HuH-7 (cell line): ENCODE measurements at places on chromosomes 5 and 9.

- DNase-seq: no peak
These were observed 36.9 kb downstream of the FEM1C start for GRCh38 chr5:115507681-115508080.

GRCh38 chr5:173858670-173859407 is 29.3 kb upstream of the CPEB4 start:
- no peak for DNase-seq

DNA sequence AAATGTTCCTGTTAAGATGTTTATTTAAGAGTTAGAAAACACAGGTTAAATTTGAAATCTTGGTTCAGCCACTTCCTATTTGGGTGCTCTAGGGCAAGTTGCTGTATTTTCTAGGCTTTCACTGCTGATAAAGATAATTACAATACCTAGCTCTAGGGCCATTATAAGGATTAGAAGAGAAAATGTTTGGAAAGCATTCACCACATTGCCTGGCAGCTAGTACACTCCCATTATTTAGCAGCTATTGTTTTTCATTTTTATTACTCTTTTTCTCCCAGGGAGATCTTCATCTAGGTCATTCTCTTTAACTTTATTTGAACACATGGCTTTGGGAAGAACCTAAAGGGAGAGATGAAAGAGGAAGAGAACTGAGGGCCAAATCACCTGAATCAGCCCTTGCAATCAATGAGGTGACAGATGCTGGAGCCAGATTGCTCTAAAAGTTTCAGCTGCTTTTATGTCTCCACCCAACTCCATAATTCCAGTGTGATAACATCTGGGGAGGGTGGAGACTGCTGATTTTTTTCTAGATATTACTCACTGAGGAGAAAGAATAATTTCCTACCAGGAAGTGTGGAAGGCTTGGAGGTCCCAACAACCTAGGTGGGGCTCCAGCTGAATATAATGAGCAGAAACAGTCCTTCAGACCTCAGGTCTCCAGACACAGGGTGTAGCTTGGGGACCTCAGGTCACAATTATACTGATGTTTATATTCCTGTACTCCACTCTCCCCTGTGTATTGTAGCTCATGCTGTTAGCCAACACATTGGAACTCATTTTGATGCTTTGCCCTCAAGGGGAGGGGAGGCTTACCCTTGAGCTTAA is 640.0 kb downstream of the RAB3C start:
- DNase-seq: no peak

DNA sequence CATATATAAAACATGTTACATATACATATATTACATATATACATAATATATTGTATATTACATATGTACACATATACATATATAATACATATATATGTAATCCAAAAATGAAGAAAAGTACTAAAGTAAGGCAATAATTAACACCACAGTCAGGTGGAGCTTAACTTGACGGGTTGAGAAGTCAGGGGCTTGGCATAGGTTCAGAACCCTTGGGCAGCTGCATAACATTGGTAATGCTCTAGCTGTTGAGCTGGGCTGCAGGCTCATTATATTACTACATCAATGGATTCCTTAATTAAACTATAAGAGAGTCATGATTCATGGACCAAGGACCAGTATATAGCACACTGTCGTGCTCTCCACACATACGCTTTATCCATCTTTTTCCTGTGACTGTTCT is 435.2 kb upstream of the ADAMTS16 start:
- DNase-seq: no peak

DNA sequence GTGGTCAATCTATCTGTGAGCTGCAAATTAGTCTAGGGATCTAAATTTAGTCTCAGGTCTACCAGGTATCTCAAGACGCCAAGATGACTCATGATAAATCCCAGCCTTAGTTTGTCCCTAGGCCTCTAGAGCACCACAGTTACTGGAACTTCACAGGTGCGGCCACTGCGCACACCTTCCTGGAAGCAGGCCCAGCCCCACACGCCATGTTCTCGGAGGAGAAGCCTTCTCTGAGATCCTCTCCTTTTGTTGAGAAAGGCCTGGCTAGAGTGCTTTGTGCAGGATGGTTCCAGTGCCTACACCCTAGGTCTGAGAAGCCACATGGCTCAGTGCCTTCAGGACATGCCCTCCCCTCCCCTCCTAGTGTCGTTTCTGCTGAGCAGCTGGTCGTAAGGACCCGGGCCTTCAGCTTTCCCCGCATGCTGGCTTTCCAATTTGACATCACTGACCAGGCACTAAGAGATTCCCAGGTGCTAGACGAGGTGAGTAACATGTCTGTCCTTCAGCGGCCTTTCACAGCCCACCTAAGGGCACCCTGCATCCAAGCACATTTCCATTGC is 51.9 kb downstream of the IPPK start:
- no peak for DNase-seq

DNA sequence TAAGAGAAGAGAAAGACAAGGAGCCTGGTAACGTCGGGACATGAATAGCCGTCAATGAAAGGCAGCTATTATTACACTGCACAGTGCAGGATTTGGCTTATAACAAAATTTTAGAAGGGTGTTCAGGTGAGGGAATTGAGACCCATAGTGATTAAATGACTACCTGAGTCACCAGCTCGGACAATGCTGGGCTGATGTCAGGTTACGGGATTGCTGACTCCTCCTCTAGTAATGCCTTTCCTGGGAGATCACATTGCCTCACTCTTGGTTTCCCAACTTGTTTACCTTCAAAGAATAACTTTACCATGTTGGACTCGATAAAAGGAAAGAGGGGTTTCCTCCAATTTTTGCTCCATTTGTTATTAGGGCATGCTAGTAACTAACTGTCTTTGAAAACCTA is 132.6 kb downstream of the GHR start:
- peak; percentile 48 for DNase-seq

DNA sequence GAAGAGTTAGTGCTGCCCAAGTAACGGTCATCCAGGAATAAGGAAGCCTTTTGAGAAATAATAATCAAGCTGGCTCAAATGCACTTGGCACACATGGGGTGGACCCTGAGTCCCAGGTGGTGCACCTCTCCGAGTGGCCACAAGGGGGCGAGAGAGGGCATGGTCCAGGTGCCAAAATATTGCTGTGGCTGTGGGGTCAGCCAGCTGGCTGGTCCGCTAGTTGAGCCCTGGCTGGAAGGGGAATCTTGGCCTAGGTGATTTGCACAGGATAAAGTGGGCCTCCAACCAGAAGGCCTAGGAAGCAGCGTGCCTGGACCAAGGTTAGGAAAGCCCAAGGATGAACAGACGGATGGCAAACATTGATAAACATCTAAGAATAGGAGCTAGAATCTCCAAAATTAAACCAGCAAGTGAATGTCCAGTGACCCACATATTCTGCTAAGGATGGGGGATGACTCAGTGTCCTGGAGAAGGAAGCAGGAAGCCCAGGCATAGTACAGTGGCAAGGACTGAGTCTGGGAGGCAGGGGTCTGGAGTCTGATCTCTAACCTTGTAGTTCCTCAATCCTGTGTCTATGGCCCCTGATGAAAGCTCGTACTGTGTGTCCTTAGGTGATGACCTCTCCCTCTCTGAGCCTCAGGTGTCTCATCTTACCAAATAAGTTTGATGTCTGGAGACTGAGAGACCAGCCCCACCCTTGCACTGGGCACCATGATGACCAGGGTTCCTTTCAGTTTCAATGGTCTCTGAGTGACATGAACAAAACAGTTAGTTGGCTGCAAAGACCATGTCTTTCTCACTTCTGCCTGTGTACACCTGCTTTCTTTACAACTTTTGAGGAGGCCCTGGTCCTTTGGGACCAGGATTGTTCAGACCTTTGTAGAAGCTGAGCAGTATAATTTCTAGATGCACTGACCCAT is 19.2 kb upstream of the SHB start:
- peak; percentile 67 for DNase-seq

DNA sequence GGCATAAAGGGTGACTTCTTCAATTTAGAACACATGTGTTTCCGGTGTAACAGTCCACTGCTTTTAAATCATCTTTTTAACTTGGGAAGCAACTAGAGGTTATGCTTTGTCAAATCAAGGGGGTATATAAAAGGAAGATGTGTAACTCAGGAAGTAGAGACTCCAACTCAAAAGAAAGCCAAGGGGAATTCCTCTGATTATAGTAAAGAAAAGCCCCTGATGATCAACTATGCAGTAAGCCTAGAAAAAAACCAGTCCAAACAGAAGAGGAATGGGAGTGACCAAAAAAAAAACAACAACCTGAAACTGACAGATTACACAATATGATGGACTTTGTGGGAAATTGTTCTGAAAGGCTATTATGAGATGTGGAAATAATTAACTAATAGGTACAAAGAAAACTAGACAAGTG is 90.3 kb downstream of the AK8 start:
- no peak for DNase-seq

DNA sequence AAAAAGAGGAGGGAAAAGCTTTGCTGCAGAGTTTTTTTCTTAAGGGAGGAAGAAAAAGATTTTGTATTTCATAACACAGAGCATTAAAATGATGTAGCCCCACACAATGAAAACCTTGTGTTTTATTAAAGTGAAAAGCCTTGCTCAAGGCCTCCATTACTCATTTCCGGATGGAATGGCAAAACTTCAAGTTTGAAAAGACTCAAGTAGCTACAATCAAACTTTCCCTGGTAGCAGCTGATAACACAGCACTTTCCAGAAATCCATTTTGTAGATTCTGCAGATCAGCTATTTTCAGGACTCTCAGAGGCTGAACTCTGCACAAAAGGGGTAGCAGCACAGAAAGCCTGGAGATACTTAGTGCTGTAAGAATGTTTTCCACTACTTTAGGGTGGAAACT is 374.8 kb downstream of the NFIB start:
- no peak for DNase-seq

GRCh38 chr9:31839273-31839672 is 545.2 kb upstream of the ACO1 start:
- no peak for DNase-seq

DNA sequence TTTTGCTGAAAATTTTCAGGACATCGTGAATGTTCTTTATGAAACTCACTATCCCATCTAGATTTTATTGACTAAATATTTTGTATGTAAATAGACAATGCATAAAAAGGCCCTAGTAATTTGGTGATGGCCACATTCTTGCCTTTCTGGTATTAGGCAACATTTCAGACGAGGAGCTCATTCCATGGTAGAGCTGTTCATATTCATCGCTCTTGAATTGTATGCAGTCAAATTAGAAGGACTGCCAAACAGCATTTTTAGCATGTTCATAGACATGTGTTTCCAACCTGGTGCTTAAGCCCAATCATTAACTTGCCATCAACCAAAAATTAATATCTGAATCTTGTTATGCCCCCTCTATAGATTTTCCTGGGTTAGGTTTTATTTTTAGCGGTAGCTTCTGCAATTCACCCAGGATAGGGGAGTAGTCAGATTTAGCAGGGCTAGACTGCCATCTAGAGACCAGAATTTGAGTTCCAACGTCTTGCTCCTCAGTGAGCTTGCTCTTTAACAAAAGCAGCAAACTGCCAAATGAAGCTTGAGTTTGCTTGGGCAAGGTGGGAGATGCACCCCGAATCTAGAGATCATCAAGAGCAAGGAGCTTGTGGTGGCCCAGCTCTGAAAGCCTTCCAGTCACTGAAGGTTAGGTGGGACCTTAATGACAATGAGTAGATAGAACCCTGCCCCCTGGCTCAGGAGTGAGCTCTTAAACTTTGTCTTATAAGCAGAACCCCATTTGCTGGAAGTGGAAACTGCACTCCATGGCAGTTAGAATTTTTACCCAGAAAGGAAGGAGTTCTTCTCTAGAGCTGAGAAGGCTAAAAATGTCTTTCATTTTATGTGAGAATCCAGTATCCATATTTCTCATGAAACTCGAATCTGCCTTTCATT is 456.2 kb downstream of the RASEF start:
- DNase-seq: peak; percentile 39

GRCh38 chr5:122693963-122694362 is 80.9 kb upstream of the SNX2 start:
- no peak for DNase-seq

GRCh38 chr5:124140060-124140459 is 606.4 kb downstream of the ZNF608 start:
- no peak for DNase-seq

GRCh38 chr9:106560540-106560939 is 302.4 kb upstream of the ZNF462 start:
- DNase-seq: no peak

- no peak for DNase-seq
These were observed 1.1 kb upstream of the OTULINL start for GRCh38 chr5:14580398-14581034.

- no peak for DNase-seq
These were observed 108.2 kb upstream of the MPDZ start for GRCh38 chr9:13387734-13388067.

DNA sequence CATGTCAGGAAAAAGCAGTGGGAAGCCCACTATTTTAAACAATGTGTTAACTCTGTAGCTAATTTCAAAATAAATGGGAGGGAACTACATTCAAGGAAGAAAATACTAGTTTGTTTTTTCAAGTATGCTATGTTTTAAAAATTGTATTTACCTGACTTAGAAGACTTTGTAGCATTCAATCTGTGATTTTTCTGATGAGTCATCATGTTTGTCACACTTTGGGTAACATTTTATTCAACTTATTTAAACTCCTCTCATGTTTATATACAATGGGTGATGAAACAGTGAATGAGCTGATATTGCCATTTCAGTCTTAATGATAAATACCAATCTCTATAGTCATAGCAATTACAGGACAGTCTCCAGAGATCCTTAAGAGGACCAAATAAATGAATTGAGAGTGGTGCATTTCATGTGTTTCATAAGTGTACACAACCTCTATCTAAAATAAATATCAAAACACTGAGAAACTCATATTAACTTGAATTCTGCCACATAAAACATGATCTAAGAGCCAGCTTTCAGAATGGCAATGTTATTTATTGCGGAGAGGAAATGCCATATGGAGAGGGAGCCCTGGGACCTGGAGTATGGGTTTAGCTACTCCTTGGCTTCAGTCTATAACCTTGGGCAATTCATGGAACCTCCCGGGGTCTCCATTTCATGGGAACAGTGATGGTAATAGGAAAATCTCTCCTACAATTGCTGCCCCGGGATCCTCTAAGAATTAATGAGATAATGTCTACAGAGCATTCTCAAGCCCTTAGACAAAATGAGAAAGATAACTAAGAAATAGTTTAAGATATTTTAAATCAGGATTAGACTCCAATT is 913.9 kb downstream of the TLE4 start:
- no peak for DNase-seq

- no peak for DNase-seq
These were observed 80.7 kb downstream of the MVB12B start for GRCh38 chr9:126407114-126407870.

GRCh38 chr5:179268399-179268952 is 76.8 kb downstream of the ADAMTS2 start:
- DNase-seq: no peak

GRCh38 chr9:127174386-127175318 is 52.2 kb upstream of the ANGPTL2 start:
- no peak for DNase-seq

- DNase-seq: no peak
These were observed 177.0 kb upstream of the GRIN3A start for GRCh38 chr9:101915482-101915881.

- peak; percentile 74 for DNase-seq
These were observed 1.0 kb upstream of the DAB2IP start for GRCh38 chr9:121650217-121651007.

GRCh38 chr9:110580850-110581249 is 1.3 kb upstream of the SVEP1 start:
- no peak for DNase-seq

GRCh38 chr5:167575330-167575729 is 716.1 kb upstream of the WWC1 start:
- DNase-seq: no peak

GRCh38 chr5:155827949-155828348 is 499.0 kb upstream of the SGCD start:
- DNase-seq: no peak
